ENCODE measurements at places on chromosomes 2 and 18. TPM values are rescaled to one million over a fixed set of nuclear protein-coding genes. Genes with fewer than 3 reads are reported as not detected.

- no peak for DNase-seq
These were observed 201.1 kb downstream of the SPP2 start for GRCh38 chr2:234251326-234252271.

- DNase-seq = no peak
These were observed 19.4 kb downstream of the TTC27 start for GRCh38 chr2:32647180-32647651.

The EVX2 gene
- not detected for total RNA-seq

GRCh38 chr2:3462493-3463104 is 56.7 kb downstream of the ADI1 start:
- DNase-seq = no peak

DNA sequence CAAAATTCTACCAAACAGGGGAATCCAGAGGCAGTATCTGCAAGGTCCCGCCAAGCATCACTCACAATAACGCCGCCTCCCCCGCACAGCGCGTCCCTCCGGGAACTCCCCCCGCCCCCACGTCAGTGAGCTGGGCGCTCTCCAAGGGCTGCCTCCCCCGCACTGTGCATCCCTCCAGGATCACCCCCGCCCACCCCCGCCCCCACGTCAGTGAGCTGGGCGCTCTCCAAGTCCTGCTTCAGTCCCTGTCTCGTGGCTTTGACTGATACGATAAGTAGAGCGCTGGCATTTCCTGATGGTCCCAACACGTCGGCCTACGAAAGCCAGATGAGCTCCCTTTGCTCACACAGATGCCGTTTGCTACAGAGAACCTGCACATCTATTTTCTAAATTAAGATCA is 130.7 kb upstream of the TPO start:
- peak; percentile 52 for DNase-seq

DNA sequence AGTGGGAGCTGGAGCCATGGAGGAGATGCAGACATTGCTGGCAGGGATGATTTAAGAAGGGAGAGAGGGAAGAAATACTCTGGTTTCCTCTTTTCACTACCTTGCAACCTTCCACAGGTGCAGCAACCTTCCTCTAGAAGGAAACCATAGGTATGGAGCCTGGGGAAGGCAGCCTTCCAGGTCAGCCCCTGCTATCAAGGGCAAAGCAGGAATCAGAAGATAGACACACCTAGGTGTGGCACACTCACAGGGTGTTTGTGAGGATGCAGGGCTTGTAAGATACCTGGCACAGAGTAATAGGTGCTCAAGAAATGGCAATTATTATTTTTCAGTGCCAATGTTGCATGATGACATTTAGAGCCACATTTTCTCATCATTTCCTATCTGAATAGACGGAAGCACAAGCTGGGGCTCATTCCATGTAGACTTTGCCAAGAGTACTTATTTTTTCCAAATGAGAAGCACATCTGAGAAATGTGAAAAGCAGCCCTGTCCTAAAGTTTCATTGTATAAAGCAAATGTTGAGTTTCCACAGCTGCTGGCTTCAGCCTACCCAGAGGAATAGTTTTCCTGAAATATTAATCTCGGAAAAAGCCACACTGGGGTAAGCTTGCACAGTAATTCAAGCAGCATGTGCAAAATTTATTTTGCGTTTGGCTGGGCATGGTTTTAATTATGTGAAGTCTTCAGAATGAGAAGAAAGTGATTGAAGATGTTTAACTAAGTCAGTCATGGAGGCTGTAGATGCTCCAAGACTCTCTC is 20.6 kb downstream of the EVA1A start:
- no peak for DNase-seq

The ADD2 gene
- 1.2 TPM for total RNA-seq

- no peak for DNase-seq
These were observed 42.6 kb upstream of the ROCK2 start for GRCh38 chr2:11387100-11387390.

The SH2D6 gene
- not detected for total RNA-seq

- DNase-seq = no peak
These were observed 67.8 kb downstream of the QPCT start for GRCh38 chr2:37412231-37412630.

DNA sequence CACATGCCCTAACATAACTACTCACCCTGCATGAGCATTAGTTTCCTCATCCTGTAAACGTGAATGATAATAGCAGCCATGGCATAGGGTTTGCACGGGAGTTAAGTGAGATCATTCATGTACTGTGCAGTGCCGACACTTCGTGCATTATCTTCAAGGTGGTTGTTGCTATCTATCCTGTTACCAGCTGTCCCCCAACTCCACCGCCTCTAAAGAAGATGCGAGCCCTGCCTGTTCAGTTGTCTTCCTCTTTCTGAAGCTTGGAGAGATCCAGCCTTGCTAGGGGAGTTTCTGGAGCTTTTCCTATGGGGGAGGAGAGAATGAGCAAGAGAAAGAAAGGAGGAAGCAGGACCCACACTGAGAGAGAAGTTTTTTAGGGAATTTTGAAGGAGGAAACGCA is 34.4 kb downstream of the YPEL5 start:
- no peak for DNase-seq

The CNGA3 gene
- total RNA-seq = not detected

The RGPD4 gene
- 0.23 TPM for total RNA-seq

The SP5 gene
- total RNA-seq = 0.40 TPM

GRCh38 chr2:184336688-184337087 is 261.6 kb upstream of the ZNF804A start:
- no peak for DNase-seq

GRCh38 chr2:170739048-170739447 is 23.9 kb downstream of the SP5 start:
- no peak for DNase-seq

DNA sequence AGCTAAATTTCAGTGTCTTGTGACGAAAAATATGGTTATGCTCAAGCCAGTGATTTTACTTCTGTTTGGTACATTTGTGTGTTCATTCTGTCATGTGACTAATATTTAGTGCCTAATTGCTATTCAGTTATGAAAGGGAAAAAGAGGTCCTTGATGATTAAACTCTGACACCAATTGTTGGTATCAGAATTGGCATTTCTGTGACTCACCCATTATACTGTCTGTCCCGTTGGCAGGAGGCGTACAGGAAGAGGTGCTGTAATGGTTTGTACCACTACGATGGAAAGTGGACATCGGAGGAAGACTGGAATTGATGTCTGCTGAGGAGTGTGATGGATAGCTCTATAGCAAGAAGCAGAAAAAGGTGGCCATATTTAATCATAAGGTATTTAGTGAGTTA is 310.4 kb upstream of the CCDC68 start:
- no peak for DNase-seq

GRCh38 chr2:239692362-239692851 is 291.6 kb upstream of the HDAC4 start:
- DNase-seq = no peak

DNA sequence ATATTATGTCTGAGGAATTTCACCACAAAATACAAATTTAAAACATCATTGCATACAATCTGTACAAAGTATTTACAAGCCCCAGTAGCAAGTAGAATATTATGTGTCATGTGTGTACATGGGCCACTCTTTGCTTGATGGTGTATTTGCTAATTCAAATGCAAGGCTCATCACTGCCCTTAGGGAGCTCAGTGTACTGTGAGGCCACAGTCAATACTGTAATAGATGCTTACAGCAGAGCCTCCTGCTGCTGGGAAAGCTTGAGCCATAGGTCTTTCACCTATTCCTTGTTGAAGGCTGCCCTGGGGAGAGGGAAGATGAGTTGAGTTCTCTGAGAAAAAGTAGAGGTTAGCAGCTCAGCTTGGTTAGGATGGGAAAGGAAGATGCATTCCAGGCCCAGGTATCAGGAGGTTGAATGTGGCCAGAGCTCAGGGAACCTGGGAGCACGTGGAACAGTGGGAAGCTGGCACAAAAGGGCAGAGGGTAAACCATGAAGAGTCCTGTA is 189.6 kb downstream of the LRP1B start:
- DNase-seq = no peak

- DNase-seq = no peak
These were observed 63.2 kb downstream of the CCBE1 start for GRCh38 chr18:59633961-59634485.

All from ovary (tissue), 10 donors.